Right lobe of liver (tissue), 6 donors: ENCODE measurements at places on chromosomes 3 and 15. TPM values are rescaled to one million over a fixed set of nuclear protein-coding genes. Genes with fewer than 3 reads are reported as not detected.

DNA sequence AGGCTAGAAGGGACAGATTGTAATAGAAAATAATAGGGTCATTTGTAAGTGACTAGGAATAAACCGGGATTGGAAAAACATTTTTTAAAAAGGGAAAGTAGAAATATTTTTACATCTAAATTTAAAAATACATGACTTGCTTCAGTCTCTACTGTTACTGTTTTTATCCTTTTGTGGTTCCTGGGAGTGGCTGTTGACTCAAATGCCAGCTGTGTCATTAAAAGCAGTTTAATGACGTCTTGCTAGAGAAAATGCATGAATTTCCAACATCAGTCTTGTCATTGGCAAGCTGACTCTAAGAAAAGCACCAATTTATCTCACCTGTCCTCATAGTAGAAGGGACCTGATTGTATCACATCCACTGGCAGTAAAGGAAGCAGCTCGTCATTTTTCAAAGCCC lies 16.7 kb upstream of the LCMT2 start:
- no peak for DNase-seq

GRCh38 chr3:147875498-147875897 lies 466.3 kb downstream of the ZIC1 start:
- no peak for DNase-seq

- DNase-seq = no peak
Observed at GRCh38 chr3:127351321-127351720, 63.5 kb upstream of the PRR20G start.

- DNase-seq = no peak
Observed at GRCh38 chr15:75952525-75952924, 48.8 kb downstream of the FBXO22 start.

DNA sequence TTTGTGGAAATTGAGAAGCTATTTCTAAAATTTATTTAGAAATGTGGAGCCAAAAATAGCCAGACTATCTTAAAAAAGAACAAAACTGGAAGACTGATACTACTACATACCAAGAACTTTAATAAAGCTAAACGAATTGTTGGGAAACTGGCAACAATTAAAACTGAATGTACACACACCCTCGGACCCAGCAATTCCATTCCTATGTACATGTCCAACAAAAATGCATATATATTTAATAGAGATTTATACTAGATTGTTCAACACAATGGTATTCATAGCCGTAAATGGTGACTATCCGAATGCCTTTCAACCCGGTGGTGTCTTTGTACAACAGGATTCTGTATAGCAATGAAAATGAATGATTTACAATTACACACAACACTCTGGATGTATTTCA lies 136.5 kb upstream of the RASGRP1 start:
- DNase-seq = no peak

- no peak for DNase-seq
Observed at GRCh38 chr3:194138732-194139070, 2.8 kb downstream of the HES1 start.

Gene FSTL1
- total RNA-seq = 50.0 TPM

Gene RBP2
- total RNA-seq = not detected
